ENCODE measurements at places on chromosomes 11 and 22. TPM values are rescaled to one million over a fixed set of nuclear protein-coding genes. Genes with fewer than 3 reads are reported as not detected.

- H3K27ac ChIP-seq, result no peak overlapping the region
- no peak overlapping the region for H3K4me3 ChIP-seq
- no peaks in the 10 kb centered on the region for H3K27me3 ChIP-seq
- peaks cover 27% of the 10 kb centered on the region for H3K4me1 ChIP-seq
- peaks cover 41% of the 10 kb centered on the region for H3K36me3 ChIP-seq
Observed at GRCh38 chr11:78221396-78222315, 32.9 kb downstream of the USP35 start.

DNA sequence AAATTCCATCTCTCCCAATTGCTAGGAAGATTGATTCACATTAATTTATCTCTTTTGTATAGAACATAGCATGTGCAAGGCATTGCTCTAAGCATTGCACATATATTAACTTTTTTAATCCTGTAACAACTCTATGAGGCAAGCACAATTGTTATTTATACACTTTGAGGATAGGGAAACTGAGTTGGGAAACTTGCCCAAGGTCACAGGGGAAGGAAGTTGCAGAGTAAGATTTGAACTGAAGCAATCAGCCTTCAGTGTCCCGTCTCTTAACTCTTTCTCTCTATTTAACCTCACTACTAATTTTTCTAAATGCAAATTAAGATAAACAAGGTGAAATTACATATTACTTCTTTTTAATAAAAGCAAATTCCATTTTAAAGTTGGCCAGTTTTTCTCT is 22.2 kb downstream of the OR56B4 start:
- H3K4me1 ChIP-seq, result no peaks in the 10 kb centered on the region
- no peaks in the 10 kb centered on the region for H3K36me3 ChIP-seq
- no peaks in the 10 kb centered on the region for H3K27me3 ChIP-seq
- DNase-seq, result no peak
- no peak overlapping the region for H3K4me3 ChIP-seq
- H3K27ac ChIP-seq, result no peak overlapping the region

DNA sequence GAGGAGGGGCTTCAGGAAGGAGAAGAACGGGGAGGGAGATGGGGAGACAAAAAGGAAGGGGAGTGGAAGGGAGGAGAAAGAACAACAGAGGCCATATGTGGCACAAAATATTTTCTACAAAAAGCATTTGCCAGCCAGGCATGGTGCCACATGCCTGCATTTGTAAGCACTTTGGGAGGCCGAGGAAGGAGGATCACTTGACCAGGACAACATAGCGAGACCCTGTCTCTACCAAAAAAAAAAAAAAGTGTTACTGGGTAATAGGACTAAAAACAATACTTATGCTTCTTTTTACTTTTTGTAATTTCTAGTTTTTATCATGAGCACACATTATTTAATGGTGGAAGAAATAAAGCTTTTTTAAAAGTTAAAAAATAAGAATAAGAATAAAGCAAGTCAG is 5.3 kb downstream of the FAM168A start:
- no peak overlapping the region for H3K27ac ChIP-seq
- no peaks in the 10 kb centered on the region for H3K27me3 ChIP-seq
- no peak for DNase-seq
- H3K4me1 ChIP-seq, result peaks cover 17% of the 10 kb centered on the region
- H3K4me3 ChIP-seq, result no peak overlapping the region
- H3K36me3 ChIP-seq, result no peaks in the 10 kb centered on the region

TMPRSS5 gene
- 1.2 TPM for total RNA-seq

PHLDA2 gene
- not detected for total RNA-seq

All from B cell (primary cell).